Breast epithelium (tissue), 4 donors: ENCODE measurements at places on chromosomes 5 and 9.

DNA sequence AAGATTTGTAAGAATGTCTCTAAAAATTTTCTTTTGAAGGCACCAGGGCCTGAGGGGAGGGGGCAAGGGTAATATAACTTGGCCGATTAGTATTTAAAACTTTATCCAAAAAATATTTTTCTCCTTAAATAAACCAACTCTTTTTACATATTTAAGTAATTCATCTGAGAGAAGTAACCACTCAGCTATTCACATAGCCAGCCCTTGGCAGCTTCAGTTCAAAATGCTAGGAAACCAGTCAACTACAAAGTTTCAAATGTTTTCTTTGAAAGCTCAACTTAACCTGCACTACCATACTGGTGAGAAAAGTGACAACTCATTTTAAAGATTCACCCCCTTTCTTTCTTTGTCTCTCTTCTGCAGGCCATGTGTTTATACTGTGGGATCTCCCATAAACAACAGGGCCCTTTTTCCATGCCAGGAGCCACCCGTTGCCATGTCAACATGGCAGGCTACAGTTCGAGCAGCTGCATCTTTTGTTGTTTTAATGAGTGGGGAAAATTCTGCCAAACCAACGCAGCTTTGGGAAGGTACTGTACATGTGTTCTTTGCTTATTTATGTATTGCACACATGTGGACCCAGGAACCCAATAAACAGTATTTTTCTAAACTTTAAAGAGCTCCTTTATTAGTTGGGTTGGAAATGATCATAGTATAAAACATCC lies 46.3 kb downstream of the AOPEP start:
- DNase-seq: no peak

DNA sequence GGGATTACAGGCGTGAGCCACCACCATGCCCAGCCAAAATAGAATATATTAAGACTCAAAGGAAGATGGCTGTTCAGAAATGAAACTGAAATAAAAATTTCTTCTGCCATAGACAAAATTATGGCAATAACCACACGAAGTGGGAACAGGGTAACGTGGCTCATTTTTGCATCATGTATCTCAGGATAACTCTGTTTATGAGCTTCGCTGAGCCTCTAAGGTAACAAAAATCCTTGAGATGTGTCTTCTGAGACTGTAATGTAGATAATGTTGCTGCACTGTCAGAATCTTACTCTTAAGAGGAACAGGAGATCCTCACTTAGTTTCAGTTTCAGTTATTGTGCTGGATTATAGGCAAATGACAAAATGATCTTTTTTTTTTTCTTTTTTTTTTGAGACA lies 153.8 kb downstream of the GOLPH3 start:
- no peak for DNase-seq

DNA sequence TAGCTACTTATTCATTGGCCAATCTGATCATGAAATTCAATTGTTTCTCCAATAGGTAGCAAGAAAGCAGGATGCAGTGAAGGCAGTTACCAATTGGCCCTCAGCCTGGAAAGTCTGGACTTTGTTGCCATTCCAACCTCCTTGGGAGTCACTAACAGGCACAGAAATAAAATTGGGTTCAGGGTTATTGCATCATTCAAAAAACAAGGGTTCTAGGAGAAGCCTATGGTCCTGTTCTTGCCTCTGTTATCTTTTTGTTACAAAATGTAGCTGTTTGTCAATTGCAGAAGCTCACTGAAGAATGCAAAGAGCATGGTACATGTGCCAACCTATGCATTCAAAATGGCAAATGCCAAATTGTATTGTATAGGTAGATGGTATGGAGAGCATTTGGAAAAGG lies 51.0 kb upstream of the CCNG1 start:
- no peak for DNase-seq

DNA sequence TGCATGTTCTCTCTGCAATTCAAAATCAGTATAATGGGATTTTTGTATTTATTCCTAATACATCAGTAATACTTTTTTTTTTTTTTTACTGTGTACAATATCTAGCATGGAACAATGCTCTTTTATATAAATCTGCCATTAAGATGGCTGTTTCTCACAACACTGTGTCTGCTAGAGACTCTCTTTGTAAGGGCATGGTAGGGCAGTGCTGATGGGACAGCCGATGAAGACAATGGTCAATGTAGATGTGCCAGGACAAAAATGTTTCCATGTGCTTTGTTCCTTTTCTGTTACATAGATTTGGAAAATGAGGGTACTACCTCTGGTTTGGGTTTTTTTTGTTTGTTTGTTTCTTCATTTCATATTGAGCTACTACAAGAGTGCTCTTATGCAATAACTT lies 95.3 kb upstream of the ITGA2 start:
- DNase-seq: no peak

DNA sequence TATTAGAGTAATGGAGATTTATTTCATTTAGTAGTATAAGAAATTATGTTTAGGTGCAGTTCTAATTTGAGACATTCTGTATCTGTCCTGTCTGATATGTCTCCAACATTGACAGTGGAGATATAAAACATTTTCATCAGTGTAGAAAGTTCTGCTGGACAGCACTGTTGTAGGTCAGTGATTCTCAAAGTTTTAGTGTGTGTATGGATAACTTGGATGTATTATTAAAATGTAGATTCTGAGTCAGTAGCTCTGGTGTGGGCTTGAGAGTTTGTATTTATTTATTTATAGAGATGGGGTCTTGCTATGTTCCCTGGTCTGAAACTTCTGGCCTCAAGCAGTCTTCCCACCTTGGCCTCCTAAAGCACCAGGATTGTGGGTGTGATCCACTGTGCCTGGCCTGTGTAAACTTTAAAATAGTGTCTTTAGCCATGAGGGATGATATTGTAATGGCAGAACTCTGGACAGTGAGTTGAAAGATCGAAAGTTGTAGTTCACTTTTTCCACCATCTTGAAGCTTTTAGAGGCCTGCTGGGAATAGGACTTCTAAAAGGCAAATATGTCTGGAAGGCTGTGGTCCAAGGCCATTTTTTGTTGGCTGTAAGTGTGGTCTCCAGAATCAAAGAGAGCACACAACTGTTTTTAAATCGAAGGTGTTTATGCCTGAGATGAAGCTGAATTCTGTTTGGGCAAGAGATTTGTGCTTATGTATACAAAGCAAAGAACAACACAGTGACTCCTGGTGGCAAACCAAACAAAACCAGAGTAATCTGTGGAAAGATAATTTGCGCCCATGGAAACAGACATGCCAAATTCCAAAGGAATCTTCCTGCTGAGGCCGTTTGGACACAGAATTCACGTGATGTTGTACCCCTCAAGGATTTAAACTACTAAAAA lies 12.4 kb downstream of the UBAP1 start:
- DNase-seq: no peak
